ENCODE measurements at places on chromosomes 3 and 15. TPM values are rescaled to one million over a fixed set of nuclear protein-coding genes. Genes with fewer than 3 reads are reported as not detected.

- no peak overlapping the region for H3K4me3 ChIP-seq
- no peaks in the 10 kb centered on the region for H3K27me3 ChIP-seq
- peaks cover 4% of the 10 kb centered on the region for H3K36me3 ChIP-seq
- H3K4me1 ChIP-seq, result peaks cover 70% of the 10 kb centered on the region
- H3K27ac ChIP-seq, result peak overlapping the region; percentile 83
Measured at GRCh38 chr15:90038632-90039095, 37.5 kb downstream of the ZNF710 start.

GRCh38 chr3:197524128-197524527 lies 31.6 kb downstream of the BDH1 start:
- no peak overlapping the region for H3K27ac ChIP-seq
- DNase-seq, result no peak
- peaks cover 19% of the 10 kb centered on the region for H3K27me3 ChIP-seq
- H3K4me3 ChIP-seq, result no peak overlapping the region
- no peaks in the 10 kb centered on the region for H3K4me1 ChIP-seq

DNA sequence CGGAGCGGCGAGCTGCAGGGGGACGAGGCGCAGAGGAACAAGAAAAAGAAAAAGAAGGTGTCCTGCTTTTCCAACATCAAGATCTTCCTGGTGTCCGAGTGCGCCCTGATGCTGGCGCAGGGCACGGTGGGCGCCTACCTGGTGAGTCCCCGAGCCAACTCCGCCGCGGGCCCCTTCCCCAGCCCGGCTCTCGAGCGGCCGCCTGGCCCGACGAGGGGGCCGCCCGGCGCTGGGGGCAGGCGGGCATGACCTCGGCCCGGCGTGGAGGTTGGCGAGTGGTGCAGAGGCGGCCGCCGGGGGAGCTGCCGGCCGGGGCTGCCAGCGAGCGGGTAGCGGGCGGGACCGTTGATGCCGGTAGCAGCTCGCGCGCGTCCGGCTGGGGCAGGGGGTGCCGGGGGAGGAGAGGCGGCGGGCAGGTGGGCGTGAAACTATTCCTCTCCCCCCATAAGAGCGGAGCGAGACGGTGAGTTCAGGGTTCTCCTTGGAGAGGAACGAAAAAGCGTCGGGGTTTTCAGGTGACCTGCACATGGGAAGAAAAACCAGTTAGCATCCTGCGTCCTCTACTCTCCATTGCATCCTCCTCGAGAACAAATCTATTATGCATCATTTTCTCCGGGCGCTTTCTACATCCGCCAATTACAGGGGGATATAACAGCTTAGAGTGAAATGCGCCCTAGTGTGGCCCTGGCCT lies 585 bp downstream of the SLCO3A1 start:
- H3K4me1 ChIP-seq, result peaks cover 21% of the 10 kb centered on the region
- no peak for DNase-seq
- H3K27me3 ChIP-seq, result peaks cover 6% of the 10 kb centered on the region
- H3K36me3 ChIP-seq, result no peaks in the 10 kb centered on the region
- H3K4me3 ChIP-seq, result peak overlapping the region; percentile 81

GRCh38 chr15:87902772-87903426 lies 353.6 kb downstream of the NTRK3 start:
- no peak overlapping the region for H3K4me3 ChIP-seq
- no peak overlapping the region for H3K27ac ChIP-seq
- peaks cover 9% of the 10 kb centered on the region for H3K27me3 ChIP-seq
- H3K4me1 ChIP-seq, result no peaks in the 10 kb centered on the region
- DNase-seq, result no peak

DNA sequence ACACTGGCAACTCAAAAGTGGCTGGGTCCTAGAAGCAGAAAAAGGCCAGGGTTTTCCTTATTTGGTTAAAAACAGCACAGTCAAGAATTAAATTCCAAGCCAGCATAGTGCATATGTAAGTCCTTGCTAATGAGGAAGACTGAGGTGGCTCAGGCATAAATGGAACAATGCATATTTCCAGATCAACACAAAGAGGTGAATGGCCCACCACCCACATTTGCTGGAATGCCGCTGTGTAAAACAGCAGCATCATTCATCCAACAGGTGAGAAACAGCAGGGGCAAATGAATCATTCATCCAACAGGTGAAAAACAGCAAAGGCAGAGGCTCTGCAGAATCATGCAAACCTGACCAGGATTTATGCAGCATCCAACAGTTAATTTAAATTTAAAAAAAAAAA lies 32.9 kb downstream of the GPR176 start:
- no peak for DNase-seq
- no peaks in the 10 kb centered on the region for H3K27me3 ChIP-seq
- H3K36me3 ChIP-seq, result peaks cover 11% of the 10 kb centered on the region
- H3K4me1 ChIP-seq, result peaks cover 64% of the 10 kb centered on the region
- H3K4me3 ChIP-seq, result no peak overlapping the region

GRCh38 chr3:185586686-185587039 lies 568 bp downstream of the SENP2 start:
- no peak for DNase-seq
- peak overlapping the region; percentile 93 for H3K4me3 ChIP-seq
- peaks cover 6% of the 10 kb centered on the region for H3K36me3 ChIP-seq
- peaks cover 26% of the 10 kb centered on the region for H3K4me1 ChIP-seq
- H3K27ac ChIP-seq, result peak overlapping the region; percentile 96

DNA sequence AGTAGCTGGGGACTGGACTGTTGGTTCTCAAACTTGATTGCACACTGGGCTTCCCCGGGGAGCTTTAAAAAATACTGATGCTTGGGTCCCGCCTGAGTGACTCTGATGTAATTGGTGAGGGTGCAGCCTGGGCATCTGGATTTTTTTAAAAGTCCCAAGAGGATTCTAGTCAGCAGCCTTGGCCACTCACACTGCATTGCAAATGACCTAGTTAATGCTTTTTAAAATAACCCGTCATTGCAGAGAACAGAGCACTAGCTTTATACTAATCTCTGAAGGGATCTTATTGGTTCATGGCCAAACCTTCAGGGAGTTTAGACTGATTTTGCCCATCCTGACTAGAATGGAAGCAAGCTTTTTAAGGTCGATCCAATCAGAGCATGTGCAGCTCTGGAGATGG lies 310.6 kb upstream of the PROK2 start:
- peaks cover 2% of the 10 kb centered on the region for H3K4me1 ChIP-seq
- H3K36me3 ChIP-seq, result no peaks in the 10 kb centered on the region
- H3K4me3 ChIP-seq, result no peak overlapping the region
- peaks cover 60% of the 10 kb centered on the region for H3K27me3 ChIP-seq
- H3K27ac ChIP-seq, result no peak overlapping the region
- DNase-seq, result no peak

DNA sequence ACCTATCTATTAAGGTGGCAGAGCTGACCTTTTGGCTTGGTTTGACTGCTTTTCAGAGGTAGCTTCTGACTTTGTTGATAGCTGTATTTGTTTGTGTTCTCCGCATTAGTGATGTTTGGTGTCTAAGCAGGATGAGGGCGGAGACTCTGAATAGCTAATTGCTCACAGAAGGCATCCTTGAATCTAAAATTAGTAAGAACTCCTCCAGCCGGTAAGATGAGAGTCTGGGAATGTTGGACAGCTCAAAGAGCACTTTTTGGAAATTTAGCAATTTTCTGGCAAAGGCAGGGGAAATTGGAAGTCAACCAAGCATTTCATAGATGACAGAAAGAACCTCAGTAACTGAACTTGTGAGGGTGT lies 174.1 kb downstream of the KLHL25 start:
- H3K4me1 ChIP-seq, result no peaks in the 10 kb centered on the region
- H3K36me3 ChIP-seq, result 0 out of 2 replicates have a peak, but pooled peaks cover 3% of the 10 kb centered on the region

GRCh38 chr15:69926006-69926405 lies 171.7 kb downstream of the TLE3 start:
- H3K4me3 ChIP-seq, result no peak overlapping the region
- no peak overlapping the region for H3K27ac ChIP-seq
- peaks cover 18% of the 10 kb centered on the region for H3K27me3 ChIP-seq
- no peak for DNase-seq
- H3K4me1 ChIP-seq, result no peaks in the 10 kb centered on the region

- H3K4me3 ChIP-seq, result peak overlapping the region; percentile 99
- peaks cover 30% of the 10 kb centered on the region for H3K4me1 ChIP-seq
- peaks cover 6% of the 10 kb centered on the region for H3K27me3 ChIP-seq
- DNase-seq, result no peak
- H3K27ac ChIP-seq, result peak overlapping the region; percentile 99
Measured at GRCh38 chr3:101685870-101686307, 629 bp downstream of the RPL24 start.

GRCh38 chr15:27091270-27091940 lies 120.4 kb downstream of the GABRG3 start:
- H3K27ac ChIP-seq, result no peak overlapping the region
- no peak overlapping the region for H3K4me3 ChIP-seq
- DNase-seq, result no peak
- H3K4me1 ChIP-seq, result no peaks in the 10 kb centered on the region

- no peaks in the 10 kb centered on the region for H3K36me3 ChIP-seq
- DNase-seq, result peak; percentile 64
- H3K4me3 ChIP-seq, result peak overlapping the region; percentile 51
- 0 out of 2 replicates have a peak, but pooled peaks cover 1% of the 10 kb centered on the region for H3K27me3 ChIP-seq
Measured at GRCh38 chr3:150005243-150006112, 34.8 kb upstream of the PFN2 start.

- H3K27ac ChIP-seq, result peak overlapping the region; percentile 81
- peaks cover 4% of the 10 kb centered on the region for H3K27me3 ChIP-seq
- H3K4me1 ChIP-seq, result peaks cover 23% of the 10 kb centered on the region
- no peaks in the 10 kb centered on the region for H3K36me3 ChIP-seq
Measured at GRCh38 chr3:177673112-177673914, 476.0 kb upstream of the TBL1XR1 start.

DNA sequence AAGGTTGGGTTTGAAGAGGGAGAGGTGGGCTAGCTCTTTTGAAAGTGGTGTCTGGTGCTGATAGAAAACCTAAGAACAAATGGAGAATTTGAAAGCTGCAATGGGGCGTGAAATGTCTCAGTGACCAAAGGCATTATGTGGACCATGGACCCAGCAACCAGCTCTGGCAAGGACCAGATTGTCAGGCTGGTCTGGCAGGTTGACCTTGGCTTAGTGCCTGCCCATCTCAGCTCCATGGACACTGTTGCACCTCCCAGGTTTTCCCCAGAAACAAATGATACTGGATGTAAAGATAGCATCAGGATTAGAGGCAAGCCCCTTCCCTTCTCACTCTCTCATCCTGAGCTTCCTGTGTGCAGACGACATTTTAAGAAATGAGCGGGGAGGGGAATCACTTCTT lies 302.9 kb upstream of the LRRFIP2 start:
- H3K27me3 ChIP-seq, result peaks cover 17% of the 10 kb centered on the region
- no peaks in the 10 kb centered on the region for H3K4me1 ChIP-seq
- DNase-seq, result no peak

DNA sequence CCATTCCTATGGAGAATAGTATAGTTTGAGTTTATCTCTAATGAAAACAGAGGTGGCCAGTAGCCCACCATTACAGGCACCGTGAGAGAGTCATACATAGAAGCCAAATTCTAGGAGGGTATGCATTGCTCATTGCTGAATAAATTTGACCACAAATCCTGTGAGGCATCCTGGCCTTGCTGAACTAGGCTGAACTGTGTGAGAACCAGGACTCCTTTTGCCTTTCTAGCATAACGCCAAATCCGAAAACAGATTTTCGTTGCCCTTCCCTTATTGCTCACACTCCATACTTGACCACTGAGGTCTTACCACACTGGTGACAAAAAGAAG lies 50.4 kb downstream of the SLC2A2 start:
- DNase-seq, result no peak
- peaks cover 17% of the 10 kb centered on the region for H3K27me3 ChIP-seq
- peaks cover 8% of the 10 kb centered on the region for H3K36me3 ChIP-seq
- H3K4me1 ChIP-seq, result no peaks in the 10 kb centered on the region

GRCh38 chr3:23254835-23255234 lies 51.7 kb downstream of the UBE2E2 start:
- no peak for DNase-seq
- H3K27ac ChIP-seq, result no peak overlapping the region
- H3K4me1 ChIP-seq, result peaks cover 58% of the 10 kb centered on the region
- no peak overlapping the region for H3K4me3 ChIP-seq

GRCh38 chr3:156687023-156687422 lies 12.6 kb downstream of the TIPARP start:
- H3K4me1 ChIP-seq, result peaks cover 96% of the 10 kb centered on the region
- DNase-seq, result no peak
- peak overlapping the region; percentile 61 for H3K4me3 ChIP-seq
- peaks cover 3% of the 10 kb centered on the region for H3K27me3 ChIP-seq
- peaks cover 35% of the 10 kb centered on the region for H3K36me3 ChIP-seq
- H3K27ac ChIP-seq, result peak overlapping the region; percentile 43

- no peak overlapping the region for H3K27ac ChIP-seq
- H3K27me3 ChIP-seq, result peaks cover 11% of the 10 kb centered on the region
- H3K4me1 ChIP-seq, result peaks cover 11% of the 10 kb centered on the region
- no peaks in the 10 kb centered on the region for H3K36me3 ChIP-seq
- no peak for DNase-seq
- no peak overlapping the region for H3K4me3 ChIP-seq
Measured at GRCh38 chr3:33184863-33185262, 33.7 kb downstream of the SUSD5 start.

DNA sequence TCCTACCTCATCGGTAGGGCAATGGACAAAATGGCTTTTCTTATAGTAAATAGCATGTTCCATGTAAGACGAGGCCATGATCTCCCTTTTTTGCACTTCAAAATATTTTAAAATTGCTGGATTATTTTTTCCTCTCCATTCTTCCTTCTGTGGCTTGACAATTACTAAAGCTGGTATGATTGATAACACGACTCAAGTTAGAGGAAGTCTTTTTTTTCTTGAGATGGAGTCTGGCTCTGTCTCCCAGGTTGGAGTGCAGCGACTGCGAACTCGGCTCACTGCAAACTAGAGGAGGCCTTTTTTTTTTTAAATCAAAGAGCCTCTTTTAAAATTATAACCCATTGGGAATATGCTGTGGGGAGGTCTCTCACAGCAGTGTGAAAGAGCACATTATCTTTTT lies 124.5 kb upstream of the TBL1XR1 start:
- no peak for DNase-seq
- peaks cover 15% of the 10 kb centered on the region for H3K4me1 ChIP-seq
- H3K36me3 ChIP-seq, result peaks cover 4% of the 10 kb centered on the region

- DNase-seq, result peak; percentile 18
- peak overlapping the region; percentile 38 for H3K4me3 ChIP-seq
- H3K4me1 ChIP-seq, result peaks cover 14% of the 10 kb centered on the region
- H3K27me3 ChIP-seq, result no peaks in the 10 kb centered on the region
- H3K36me3 ChIP-seq, result peaks cover 5% of the 10 kb centered on the region
- no peak overlapping the region for H3K27ac ChIP-seq
Measured at GRCh38 chr3:147157631-147158030, 248.7 kb downstream of the ZIC4 start.

DNA sequence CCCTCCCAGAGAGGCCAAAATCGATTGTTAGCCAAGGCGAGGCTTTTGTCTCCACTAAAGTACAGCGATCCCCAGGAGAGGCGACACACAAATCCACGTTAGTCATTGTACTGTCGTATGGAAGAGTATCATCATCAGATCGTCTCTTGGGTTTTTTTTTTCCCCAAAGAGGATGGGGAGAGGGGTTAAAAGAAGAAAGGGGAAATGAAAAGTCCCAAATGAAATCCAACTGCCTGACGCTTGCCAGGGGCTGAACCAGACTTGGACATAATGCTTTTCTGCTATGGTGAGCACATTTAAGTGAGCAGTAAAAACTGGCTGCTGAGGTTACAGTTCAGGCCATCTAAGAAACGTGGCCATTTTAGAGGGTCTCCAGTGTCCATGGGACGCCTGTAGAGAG lies 37.9 kb upstream of the CTSH start:
- H3K4me1 ChIP-seq, result peaks cover 14% of the 10 kb centered on the region
- peaks cover 11% of the 10 kb centered on the region for H3K27me3 ChIP-seq
- no peak overlapping the region for H3K27ac ChIP-seq
- no peak for DNase-seq
- no peak overlapping the region for H3K4me3 ChIP-seq

USF3 gene
- total RNA-seq, result 10.7 TPM

TNFSF10 gene
- total RNA-seq, result not detected

SAXO2 gene
- total RNA-seq, result 1.2 TPM

ANKRD34C gene
- total RNA-seq, result not detected

HRH1 gene
- total RNA-seq, result 5.4 TPM

CHRD gene
- total RNA-seq, result not detected

FAM227B gene
- total RNA-seq, result 5.2 TPM

CFAP44 gene
- total RNA-seq, result 0.86 TPM

CTXN2 gene
- total RNA-seq, result not detected

LDHAL6B gene
- not detected for total RNA-seq

HGD gene
- 0.12 TPM for total RNA-seq
